ENCODE measurements at places on chromosomes 7 and 10. TPM values are rescaled to one million over a fixed set of nuclear protein-coding genes. Genes with fewer than 3 reads are reported as not detected.

Gene COL26A1
- total RNA-seq = 0.27 TPM

Gene ZPBP
- total RNA-seq = not detected

Gene NEBL
- 16.6 TPM for total RNA-seq

Gene RAMP3
- not detected for total RNA-seq

Gene SLC25A28
- total RNA-seq = 59.5 TPM

Gene FASTK
- total RNA-seq = 86.4 TPM

Gene DPCD
- total RNA-seq = 39.5 TPM

Gene TRPV5
- total RNA-seq = not detected

Gene PRPS1L1
- total RNA-seq = not detected

Gene LRIT1
- not detected for total RNA-seq

Gene FAM241B
- 18.0 TPM for total RNA-seq

Gene PON1
- 0.20 TPM for total RNA-seq

Gene CREB3L2
- 49.8 TPM for total RNA-seq

DNA sequence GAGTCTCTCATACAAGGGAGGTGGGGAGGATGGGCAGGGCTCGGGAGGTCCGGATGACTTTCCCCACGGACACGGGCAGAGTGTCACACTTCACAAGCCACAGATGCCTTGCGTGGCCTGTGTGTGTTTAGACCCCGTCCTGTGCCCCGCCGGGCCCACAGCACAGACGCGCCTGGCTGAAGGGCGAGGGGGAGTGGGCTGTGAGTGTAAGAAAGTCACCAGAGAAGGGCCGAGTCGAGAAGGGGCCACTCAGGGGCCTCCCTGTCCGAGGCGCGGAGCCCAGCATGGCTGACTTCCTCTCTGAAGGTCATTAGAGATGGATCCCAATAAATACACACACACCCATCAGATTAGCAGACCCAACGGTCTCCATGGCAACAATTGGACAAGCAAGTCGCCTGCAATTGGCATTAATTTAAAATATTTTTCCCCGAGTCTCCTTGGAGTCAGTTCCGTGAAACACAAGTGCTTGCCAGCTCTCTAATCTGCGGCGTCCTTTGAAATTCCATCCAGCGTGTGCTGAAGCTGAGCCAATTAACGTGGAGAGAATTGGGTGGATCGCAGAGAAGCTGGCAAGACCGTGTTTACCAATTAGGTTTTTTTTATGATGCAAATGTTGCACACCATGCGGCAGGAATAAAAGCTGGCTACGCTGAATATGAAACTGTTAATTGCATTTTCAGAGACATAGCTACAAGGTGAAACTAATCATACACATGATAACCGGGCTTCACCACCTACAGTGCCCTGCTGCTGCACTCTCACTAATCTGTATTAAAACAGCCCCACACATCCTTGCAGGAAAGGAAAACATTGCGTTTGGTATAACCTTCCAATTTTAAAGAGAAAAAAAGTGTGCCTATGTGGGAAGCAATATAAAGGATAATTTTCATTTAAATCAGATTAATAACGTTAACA is 571.2 kb downstream of the PTPRN2 start:
- DNase-seq = no peak

- DNase-seq = no peak
Measured at GRCh38 chr10:103466734-103467133, 8.0 kb upstream of the CALHM1 start.

DNA sequence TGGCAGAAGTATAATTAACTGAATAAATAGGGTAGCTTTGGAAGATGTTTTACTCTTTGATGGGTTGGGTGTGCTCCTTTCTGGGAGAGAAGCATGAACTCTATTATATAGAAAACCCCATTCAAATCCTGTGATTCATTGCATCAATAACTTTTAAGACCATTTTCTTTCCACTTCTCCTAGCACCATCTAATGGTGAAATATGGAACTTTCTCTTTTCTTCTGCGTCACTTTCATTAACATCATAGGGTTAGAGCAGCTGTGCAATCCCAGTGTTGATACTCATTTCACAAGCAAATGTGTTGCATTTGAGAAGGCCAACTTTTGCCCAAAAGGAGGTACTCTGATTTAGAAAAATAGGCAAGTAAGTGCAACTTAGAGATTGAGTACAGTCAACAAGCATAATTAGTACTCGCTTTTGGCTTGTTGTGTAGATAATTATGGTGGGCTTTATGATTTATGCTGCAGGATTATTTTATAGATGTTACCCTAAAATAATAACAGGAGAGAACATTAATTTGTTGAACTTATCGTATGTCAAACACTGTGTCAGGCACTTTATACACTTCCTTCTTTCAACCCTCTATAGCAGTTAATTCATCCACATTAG is 92.9 kb downstream of the CPED1 start:
- peak; percentile 44 for DNase-seq

DNA sequence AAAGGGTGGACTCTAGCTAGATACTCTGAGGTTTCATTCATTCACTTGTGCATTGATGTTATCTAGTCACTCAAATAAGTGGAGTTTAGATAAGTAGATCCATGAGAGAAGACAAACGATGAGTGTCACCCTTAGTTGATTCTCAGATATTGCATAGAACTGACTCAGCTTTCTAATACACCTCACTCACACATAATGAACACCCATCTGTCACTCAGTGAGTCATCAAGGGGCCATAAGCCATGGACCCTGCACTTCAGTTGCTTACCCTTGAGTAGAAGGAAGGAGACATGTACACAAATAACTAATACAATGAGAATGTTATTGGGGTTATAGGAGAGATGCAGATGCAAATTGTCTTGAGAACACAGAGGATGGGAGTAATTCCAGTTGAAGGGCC is 163.8 kb downstream of the SORCS3 start:
- DNase-seq = no peak

DNA sequence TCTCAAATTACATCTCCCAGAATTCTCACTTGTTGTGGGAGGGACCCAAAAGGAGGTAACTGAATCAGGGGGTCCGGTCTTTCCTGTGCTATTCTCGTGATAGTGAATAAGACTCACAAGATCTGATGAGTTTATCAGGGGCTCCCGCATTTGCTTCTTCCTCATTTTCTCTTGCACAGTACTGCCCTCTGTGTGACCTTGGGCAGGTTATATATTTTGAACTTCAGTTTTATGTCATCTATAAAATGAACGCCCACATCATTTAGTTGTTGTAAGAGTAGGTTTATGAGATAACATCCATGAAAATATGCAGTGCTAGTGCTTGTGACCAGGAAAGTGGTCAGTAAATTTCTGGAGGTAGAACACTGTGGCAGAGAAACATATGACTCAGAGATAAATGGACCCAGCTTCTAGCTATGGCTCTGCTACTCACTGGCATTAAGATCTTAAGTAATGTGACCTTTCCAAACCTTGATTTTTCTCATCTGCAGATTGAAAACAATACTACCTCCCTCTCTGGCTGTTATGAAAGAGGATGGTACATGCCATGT is 44.3 kb downstream of the SCRN1 start:
- DNase-seq = no peak

GRCh38 chr7:35021445-35021844 is 15.8 kb downstream of the DPY19L1 start:
- DNase-seq = no peak

GRCh38 chr10:35372329-35372728 is 36.0 kb downstream of the CCNY start:
- no peak for DNase-seq

DNA sequence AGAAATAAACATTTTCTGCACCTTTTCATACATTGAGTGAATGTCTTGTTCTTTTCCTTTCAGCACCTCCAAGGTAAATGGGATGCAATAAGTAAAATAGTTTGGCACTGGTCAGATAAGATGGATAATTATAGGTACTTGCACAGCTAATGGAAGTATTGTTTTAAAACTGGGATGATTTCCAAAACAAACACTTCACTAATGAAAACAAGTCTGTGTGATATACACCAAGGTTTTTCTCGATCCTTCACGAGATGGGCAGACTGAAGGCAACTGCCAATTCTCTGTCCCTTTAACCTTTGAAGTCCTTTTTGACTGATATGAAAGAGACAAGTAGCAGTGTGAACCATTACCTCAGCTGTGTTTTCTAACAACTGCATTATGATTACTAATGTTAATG is 423.8 kb downstream of the GFRA1 start:
- no peak for DNase-seq

- DNase-seq = no peak
Measured at GRCh38 chr7:65462148-65462716, 88.6 kb downstream of the ZNF92 start.

- DNase-seq = no peak
Measured at GRCh38 chr10:13712476-13712836, 125.7 kb downstream of the PRPF18 start.

- no peak for DNase-seq
Measured at GRCh38 chr7:79034730-79035129, 418.7 kb downstream of the MAGI2 start.

- DNase-seq = peak; percentile 6
Measured at GRCh38 chr7:22667562-22668239, 59.3 kb upstream of the IL6 start.

DNA sequence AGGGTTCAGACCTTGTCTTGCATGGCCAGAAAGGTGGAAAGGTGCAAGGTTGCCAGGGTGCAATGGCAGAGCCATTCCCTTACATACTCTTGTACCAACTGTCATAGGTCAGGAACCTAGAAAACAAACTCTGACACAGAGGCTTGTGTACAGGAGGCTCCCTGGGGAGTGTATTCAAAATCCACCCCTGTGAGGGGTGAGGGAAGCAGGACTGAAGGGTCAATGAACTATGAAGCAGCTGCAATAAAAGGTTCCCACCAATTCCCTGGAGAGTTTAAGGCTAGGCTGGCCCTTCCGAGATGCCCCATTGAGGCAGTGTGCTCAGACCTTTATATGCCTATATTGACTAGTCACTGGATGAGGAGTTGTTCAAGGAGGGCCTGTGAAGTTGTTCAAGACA is 13.9 kb upstream of the CUZD1 start:
- DNase-seq = no peak

- no peak for DNase-seq
Measured at GRCh38 chr7:15403751-15404150, 158.1 kb downstream of the AGMO start.

DNA sequence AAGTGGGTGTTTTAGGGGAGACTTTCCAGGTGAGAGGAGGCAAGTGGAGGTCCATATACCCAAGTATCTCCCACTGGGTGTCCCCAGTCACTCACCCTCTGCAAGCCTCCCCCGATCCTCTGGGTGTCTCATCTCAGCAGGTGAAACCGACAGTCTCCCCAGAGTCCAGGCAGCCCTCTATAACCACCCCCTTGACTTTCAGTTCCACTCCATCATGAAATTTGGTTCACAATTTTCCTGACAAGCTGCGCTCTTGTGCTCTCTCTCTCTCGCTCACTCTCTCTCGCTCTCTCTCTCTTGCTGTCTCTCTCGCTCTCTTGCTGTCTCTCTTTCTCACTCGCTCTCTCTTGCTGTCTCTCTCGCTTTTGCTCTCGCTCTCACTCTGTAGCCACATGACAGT is 8.1 kb upstream of the RABGEF1 start:
- no peak for DNase-seq

DNA sequence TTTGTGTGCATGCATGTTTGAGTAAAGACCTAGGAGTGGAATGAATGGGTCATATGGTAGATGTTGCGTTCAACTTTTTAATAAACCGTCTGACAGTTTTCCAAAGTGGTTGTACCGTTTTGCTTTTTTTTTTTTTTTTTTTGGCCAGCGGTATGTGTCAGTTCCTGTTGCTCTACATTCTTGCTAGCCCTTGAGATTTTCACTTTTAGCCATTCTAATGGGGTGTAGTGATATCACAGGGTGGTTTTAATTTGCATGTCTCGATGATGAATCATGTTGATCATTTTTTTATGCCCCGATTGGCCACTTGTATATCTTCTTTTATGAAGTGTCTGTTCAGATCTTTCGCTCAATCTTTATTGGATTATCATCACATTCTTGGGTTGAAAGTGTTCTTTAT is 320.7 kb downstream of the CAMK1D start:
- DNase-seq = no peak

DNA sequence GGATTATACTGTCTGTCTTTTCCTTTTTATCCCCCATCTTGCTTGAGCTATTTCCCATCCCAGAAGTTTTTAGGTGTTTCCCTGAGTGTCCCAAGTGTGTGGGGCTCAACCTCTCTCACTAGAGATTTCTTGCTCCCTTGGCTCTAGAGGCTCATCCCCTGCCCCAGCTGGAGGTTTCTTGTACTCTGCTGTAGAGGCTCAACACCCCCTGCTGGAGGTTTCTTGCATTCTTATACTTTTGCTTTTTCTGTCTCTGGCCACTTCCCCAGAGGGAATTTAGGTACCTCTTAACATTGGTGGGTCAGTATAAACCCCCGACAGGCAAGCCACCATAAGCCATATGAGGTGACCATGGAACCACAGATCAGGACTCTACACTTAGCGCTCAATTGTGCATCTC is 114.2 kb upstream of the FAM3C start:
- no peak for DNase-seq

GRCh38 chr10:17712717-17713471 is 39.1 kb upstream of the TMEM236 start:
- no peak for DNase-seq

DNA sequence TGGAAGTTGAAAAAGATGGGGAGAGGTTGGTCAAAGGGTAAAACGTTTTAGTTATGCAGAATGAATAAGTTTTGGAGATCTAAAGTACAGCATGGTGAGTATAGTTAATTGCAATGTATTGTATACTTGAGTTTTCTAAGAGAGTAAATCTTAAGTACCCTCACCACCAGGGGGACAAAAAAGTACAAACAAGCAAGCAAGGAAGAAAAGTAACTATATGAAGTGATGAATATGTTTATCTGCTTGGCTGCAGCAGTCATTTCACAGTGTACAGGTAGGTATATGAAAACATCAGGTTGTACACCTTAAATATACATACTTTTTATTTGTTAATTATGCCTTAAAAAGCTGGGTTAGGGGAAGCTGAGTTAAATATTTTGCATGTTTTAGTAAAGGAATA is 157.3 kb downstream of the PCLO start:
- peak; percentile 7 for DNase-seq

- DNase-seq = no peak
Measured at GRCh38 chr7:138510003-138510402, 49.9 kb downstream of the TRIM24 start.

DNA sequence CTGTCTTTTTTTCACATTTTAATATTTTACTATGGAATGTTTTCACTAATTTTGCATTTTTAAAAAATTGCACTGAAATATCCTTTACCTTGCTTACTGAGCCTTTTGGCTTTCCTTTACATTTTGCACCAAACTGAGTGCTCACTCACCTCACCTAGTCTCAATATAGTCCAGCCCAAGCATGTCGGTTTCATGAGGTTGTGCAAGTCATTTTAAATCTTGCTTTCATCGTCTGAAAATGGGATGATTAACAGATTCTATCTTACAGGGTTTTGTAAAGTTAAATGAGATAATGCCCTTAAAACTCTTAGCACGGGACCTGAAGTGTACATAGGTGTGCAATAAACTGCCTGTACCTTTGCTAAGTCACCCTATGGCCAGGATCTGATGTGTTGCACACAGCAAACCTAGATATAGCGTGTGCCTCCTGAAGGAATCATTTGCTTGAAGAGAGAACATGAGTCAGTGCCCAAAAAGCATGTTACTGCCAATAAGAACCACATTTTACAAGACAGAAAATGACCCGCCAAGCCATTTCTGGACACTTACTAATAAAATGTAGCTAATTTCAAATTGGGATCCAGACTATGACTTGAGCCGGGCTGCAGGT is 199.8 kb downstream of the JCAD start:
- DNase-seq = no peak

All from HCT116 (cell line).